ENCODE measurements at places on chromosomes 12 and 14.
A peak's percentile ranks its signal among the peaks of the same experiment; 100 is the strongest.

- DNase-seq: no peak
Observed at GRCh38 chr12:117367006-117367638, 5.7 kb upstream of the NOS1 start.

GRCh38 chr14:54597795-54598443 lies 31.0 kb downstream of the SAMD4A start:
- no peak for DNase-seq

- DNase-seq: no peak
Observed at GRCh38 chr12:106305376-106305775, 2.8 kb downstream of the TCP11L2 start.

DNA sequence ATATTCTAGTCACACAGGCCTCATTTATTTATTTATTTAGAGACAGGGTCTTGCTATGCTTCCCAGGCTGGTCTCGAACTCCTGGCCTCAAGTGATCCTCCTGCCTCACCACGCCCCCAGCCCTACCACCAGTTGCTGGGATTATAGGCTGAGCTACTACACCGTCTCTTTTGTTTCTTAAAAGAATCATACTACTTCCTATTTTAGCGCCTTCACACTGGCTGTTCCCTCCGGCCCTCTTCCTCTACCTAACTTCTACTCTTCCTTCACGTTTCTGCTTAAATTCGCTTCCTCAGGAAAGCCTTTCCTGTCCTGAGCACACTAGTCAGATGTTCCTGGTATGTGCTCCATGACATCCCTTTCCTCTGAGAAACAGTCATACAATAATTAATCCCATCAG lies 6.4 kb upstream of the MRPL42 start:
- no peak for DNase-seq

GRCh38 chr14:30230719-30231118 lies 303.1 kb upstream of the PRKD1 start:
- DNase-seq: no peak

- DNase-seq: no peak
Observed at GRCh38 chr12:121424624-121424975, 24.7 kb downstream of the RNF34 start.

- DNase-seq: no peak
Observed at GRCh38 chr12:68962877-68963855, 30.2 kb upstream of the CPM start.

- no peak for DNase-seq
Observed at GRCh38 chr14:101469382-101470247, 91.7 kb upstream of the DIO3 start.

DNA sequence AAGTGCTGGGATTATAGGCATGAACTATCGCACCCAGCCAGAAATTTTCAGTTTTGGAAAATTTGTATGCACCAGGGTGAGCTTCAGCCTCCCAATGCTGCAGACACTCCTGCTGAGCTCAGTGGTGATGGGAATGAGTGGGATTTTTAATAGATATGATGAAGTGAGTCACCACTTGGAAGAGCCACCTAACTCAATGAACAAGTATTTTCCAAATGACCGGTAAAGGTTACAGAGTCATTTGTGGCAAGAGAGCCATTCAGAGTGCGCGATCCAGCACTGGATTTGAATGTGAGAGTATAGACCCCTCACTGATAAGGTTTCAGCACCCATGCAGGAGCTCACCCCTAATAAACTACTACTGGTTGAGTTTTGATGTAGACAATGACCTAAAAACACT lies 100.7 kb downstream of the PPP2R5C start:
- DNase-seq: no peak

DNA sequence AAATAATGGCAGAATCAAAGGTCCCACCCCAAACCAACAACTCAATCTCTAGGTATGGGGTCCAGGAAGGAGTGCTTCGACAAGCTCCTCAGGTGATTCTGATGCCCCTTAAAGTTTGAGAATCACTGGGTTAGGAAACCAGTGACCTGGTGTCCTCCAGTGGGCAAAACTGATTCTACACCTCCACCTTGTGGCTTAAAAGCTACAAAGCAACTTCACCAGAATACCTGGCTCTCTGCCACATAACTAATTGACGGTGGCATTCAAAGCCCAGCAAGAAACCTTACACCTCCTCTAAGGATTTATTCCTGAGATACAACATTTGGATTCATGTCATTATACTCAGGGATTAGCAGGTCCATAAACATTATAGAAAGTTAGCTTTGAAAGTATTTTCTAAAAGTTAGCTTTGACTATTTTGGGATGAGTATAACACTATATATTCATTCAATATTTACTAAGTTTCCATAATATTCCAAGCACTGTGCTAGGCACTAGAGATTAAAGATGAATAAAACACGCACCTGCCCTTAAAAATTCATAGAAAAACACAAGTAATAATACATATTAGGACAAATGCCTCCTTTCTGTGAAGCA lies 45.4 kb downstream of the DCAF5 start:
- peak; percentile 31 for DNase-seq

DNA sequence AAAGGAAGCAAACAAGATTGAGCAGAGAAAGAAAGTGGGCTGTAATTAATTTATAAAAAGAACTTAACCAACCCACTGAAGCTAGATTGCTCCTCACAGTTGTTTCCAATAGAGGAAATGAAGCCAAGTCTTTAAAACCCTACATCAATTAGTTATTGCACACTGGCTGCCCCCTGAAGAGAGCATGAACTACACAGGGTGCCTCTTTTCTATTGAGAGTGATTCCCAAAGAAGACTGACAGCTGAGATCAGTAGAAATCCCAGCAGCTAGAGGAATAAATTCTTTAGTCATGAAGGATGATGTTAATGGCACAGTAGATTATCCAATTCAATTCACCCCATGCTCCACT lies 8.6 kb upstream of the USP15 start:
- no peak for DNase-seq

GRCh38 chr12:31236998-31237637 lies 88.8 kb downstream of the SINHCAF start:
- DNase-seq: no peak

GRCh38 chr12:46218322-46219095 lies 50.3 kb downstream of the SLC38A1 start:
- DNase-seq: no peak

- DNase-seq: no peak
Observed at GRCh38 chr14:67167420-67168109, 21.7 kb upstream of the GARIN2 start.

GRCh38 chr12:116406529-116406928 lies 129.0 kb upstream of the MED13L start:
- DNase-seq: peak; percentile 73

- no peak for DNase-seq
Observed at GRCh38 chr12:86015026-86015425, 140.9 kb downstream of the NTS start.

DNA sequence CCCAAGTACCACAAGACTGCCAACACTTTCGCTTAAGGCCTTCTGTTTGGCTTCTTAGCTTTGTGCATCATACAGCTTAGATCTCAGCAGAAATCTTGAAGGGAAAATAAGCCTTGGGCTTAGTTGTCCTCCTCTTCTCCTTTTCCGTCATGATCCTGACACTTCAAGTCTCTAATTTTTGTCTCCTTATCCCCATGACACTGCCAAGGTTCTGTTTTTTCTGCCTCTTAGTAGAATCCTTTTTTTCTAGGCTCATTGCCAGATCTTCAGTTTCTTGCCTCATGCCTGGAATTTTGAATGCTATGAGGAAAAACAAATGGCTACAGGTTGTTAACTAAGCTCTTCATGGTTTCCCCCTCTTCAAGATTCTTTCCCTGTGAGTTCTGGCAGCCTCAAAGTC lies 450.4 kb downstream of the LRFN5 start:
- DNase-seq: no peak

- no peak for DNase-seq
Observed at GRCh38 chr12:91663744-91664143, 481.1 kb upstream of the DCN start.

DNA sequence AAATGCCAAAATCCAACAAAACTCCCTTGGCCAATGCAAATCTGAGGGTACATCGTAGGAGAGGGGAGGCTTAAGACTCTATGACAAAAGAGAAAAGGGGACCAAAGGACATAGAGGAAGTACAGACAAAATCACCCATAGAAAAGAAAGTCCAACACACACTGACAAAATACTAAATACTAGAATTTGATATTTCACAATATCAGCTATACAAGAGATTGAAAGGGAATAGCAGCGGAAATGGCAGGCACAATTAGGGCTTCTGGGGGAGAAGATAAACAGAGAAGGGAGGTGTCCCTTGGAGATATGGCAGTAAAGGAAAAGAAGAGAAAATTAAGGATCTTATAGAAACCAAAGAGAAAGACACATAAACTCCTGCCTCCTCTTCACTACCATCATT lies 29.0 kb downstream of the ATP2B1 start:
- no peak for DNase-seq

GRCh38 chr14:102008891-102009290 lies 44.5 kb downstream of the DYNC1H1 start:
- DNase-seq: no peak

GRCh38 chr12:94157981-94158411 lies 9.6 kb downstream of the PLXNC1 start:
- no peak for DNase-seq

DNA sequence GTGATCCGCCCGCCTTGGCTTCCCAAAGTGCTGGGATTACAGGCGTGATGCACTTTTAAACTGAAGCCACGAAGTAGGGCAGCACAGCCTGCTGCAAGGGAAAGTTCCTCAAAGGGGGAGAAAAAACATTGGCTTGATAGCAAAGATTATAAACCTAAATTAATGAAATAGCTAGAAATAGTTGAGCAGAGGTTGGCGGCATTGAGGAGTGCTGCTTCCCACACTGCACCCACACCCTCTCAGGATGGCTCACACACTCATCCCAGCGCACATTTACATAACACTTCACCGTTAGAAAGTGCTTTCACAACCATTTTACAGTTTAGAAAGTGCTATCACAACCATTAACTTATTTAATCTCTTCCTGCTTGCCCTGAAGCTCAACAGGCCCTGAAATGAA lies 44.4 kb upstream of the TCL1A start:
- no peak for DNase-seq

GRCh38 chr14:48690349-48690748 lies 895.8 kb downstream of the RPS29 start:
- no peak for DNase-seq

DNA sequence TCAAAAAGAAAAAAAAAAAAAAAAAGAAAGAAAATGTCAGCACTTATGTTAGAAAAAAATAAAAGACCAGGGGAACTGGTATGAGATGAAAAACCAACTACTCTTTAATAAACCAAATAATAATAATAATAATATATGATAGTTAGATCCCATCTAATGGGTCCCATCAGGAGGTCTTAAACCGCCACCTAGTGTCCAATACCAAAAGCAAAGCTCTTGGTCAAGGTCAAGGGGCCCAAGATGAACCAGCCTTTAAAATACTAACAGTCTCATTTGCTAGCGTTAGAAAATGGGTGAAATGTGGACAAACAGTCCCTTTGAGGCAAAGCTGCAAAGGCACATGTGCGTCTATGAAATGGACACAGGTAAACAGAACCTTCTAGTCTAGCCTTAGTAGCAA lies 12.3 kb downstream of the BRAP start:
- no peak for DNase-seq

DNA sequence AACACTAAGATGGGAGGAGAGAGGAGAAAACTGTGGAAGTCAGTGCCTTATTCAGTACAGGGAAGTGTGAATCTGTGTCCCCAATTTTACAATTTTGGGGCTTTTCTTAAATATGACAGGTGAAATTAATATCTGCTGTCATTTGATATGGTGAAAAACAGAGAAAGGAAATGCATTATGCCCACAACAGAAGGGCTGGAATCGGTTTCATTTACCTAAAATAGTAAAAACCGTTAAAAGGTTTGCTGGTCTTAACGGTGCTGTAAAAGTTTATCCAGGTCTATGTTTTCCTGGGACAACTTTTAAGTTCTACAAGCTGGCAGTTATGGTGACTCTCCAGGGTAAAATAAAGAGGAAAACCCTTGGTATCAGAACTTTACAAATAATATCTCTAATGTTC lies 310.8 kb downstream of the FUT8 start:
- DNase-seq: no peak

- no peak for DNase-seq
Observed at GRCh38 chr14:76497550-76498462, 121.9 kb downstream of the ESRRB start.

- no peak for DNase-seq
Observed at GRCh38 chr12:44628180-44628579, 247.9 kb downstream of the NELL2 start.

GRCh38 chr12:100199347-100200149 lies 1.1 kb upstream of the ACTR6 start:
- DNase-seq: peak; percentile 74

- no peak for DNase-seq
Observed at GRCh38 chr14:54446161-54446693, 5.1 kb upstream of the CNIH1 start.

GRCh38 chr12:80937391-80938238 lies at the start of gene LIN7A:
Gene LIN7A (minus strand): TSS chr12:80937934. CDS start chr12:80937722, 212 bp downstream.
- peak; percentile 16 for DNase-seq

- no peak for DNase-seq
Observed at GRCh38 chr12:112096667-112097066, 11.9 kb downstream of the NAA25 start.

DNA sequence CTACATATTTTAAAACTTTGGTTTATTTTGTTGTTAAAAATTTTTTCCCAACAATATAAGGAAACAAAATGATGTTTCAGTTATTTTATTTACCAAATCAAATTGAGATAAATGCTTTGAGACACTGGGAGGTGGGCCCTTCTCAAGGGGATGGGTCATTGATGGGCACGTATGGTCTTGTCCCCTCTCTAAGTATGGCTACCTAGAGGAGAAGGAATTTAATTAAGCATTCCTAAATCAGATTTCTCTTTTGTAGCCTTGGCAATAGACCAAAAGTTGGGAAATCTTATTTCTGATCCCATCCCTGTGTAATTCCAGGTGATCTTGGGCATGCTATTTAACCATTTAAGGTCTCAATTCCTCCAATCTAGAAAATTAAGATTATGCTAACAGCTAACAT lies 79.0 kb downstream of the SCN8A start:
- no peak for DNase-seq

- no peak for DNase-seq
Observed at GRCh38 chr14:38297681-38298080, 41.8 kb upstream of the CLEC14A start.

DNA sequence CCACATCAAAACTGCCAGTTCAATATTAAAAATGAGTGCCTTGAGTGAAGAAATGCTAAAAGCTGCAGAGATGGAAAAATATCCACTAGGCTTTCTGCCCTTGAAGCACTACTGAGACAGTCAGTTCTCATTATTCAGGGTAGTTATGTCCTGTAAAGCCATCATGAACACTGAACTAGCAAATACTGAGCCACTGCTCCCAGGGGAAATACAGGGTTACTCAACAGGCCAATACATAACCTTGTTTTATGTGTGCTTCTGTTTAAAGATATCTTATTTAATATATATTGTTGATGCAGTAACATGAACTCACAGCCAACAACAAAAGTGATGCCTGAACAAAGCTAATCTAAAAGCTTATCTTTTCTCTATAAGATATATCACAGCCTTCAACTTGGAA lies 3.3 kb downstream of the RAD52 start:
- no peak for DNase-seq

GRCh38 chr12:12229556-12230092 lies 37.2 kb downstream of the LRP6 start:
- DNase-seq: no peak

- DNase-seq: no peak
Observed at GRCh38 chr12:47931187-47931586, 26.4 kb upstream of the VDR start.

GRCh38 chr14:36424478-36425102 lies 95.4 kb downstream of the NKX2-1 start:
- no peak for DNase-seq

Measured in CD4-positive, alpha-beta T cell treated with Interleukin-15 for 1 hour (primary cell).